Suppressor macrophage treated with lipopolysaccharide for 1 hour (primary cell): ENCODE measurements at places on chromosomes 7 and 10.
A peak's percentile ranks its signal among the peaks of the same experiment; 100 is the strongest.

DNA sequence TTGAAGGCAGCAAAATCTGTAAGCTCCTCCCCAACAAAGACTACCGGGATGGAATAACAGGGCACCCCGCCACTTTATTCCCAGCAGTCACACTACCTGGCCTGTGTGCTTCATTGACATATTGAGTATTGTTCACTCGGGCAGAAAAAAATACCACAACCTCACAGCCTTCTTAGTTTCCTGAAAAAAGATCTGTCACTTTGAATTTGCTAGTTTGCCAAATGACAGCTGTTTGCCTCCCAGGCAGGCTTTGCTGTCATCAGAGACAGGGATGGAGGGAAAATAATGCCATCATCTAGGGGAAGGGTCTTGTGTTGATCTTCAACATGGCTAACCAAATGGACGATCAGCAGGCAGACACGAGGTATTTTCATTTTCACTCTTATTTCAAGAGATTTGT, 26.9 kb downstream of the BMPER start:
- DNase-seq: no peak

- peak; percentile 50 for DNase-seq
Observed at GRCh38 chr7:27168265-27168947, 3.1 kb upstream of the HOXA9 start.

- DNase-seq: no peak
Observed at GRCh38 chr7:47901542-47901941, 46.7 kb downstream of the PKD1L1 start.

- DNase-seq: peak; percentile 78
Observed at GRCh38 chr7:75639071-75639885, 99.5 kb downstream of the HIP1 start.

- no peak for DNase-seq
Observed at GRCh38 chr10:47049056-47049851, 138.0 kb downstream of the PTPN20 start.

GRCh38 chr10:118499186-118499585, 96.3 kb downstream of the PRLHR start:
- DNase-seq: no peak

DNA sequence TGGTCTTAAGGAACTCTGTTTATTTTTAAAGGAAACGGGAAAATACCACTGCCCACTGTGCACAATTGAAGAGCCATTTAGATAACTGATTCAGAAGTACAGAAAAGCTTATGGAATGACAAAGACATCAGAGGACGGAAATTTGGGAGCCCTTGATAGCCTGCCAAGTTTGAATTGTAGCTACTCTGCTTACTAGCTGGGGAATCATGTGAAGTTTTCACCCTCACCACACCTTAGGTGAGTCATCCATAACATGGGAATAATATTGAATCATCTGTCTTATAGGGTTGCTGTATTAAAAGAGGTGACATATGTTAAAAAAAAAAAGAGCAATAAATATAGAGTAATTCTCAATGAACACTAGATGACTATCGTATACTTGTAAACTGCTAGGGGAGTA, 1104.2 kb downstream of the GATA3 start:
- no peak for DNase-seq

GRCh38 chr10:112124866-112125265, 58.7 kb downstream of the GPAM start:
- no peak for DNase-seq

GRCh38 chr7:128352636-128353035, 8.9 kb downstream of the PRRT4 start:
- no peak for DNase-seq

- DNase-seq: no peak
Observed at GRCh38 chr7:114789871-114790311, 132.0 kb upstream of the MDFIC start.

DNA sequence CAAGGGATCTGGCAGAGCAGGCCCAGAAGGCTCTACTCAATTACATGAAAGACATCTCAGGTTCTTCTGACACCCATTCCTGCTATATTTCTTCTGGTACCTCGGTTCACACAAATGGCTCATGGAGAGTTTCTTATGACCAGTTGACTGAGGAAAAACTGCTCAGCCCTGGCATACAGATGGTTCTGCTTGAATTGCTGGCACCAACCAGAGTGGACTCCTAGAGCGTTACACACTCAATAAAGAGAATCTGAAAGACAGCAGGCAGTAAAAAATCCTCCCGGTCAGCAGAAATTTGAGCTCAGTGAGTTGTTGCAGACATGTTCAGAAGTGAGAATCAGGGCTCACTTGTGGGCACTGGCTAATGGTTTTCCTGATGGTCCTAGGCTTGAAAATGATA, 434.4 kb downstream of the TCERG1L start:
- no peak for DNase-seq

DNA sequence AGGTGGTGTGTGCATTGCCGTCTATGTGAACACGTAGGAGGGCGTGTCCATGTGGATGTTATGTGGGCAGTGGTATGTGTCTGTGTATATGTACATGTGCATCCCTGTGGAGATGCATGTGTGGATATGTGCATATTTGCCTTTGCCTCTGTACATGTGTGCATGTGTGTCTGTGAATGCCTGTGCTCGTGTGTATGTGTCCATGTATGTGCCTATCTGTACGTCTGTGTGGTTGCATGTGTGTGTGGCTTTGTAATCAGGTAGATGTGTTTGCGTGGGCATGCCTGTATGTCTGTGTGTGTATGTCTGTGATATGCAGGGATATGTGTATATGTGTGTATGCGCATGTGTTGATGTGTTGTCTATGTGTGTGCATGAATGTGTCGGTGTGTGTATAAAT, 19.7 kb downstream of the ADCY1 start:
- no peak for DNase-seq

GRCh38 chr7:56074371-56074791, 10.3 kb downstream of the SUMF2 start:
- peak; percentile 90 for DNase-seq

GRCh38 chr10:133167693-133168616, 7.9 kb downstream of the KNDC1 start:
- DNase-seq: no peak

GRCh38 chr10:111148025-111148424, 71.2 kb downstream of the ADRA2A start:
- no peak for DNase-seq

DNA sequence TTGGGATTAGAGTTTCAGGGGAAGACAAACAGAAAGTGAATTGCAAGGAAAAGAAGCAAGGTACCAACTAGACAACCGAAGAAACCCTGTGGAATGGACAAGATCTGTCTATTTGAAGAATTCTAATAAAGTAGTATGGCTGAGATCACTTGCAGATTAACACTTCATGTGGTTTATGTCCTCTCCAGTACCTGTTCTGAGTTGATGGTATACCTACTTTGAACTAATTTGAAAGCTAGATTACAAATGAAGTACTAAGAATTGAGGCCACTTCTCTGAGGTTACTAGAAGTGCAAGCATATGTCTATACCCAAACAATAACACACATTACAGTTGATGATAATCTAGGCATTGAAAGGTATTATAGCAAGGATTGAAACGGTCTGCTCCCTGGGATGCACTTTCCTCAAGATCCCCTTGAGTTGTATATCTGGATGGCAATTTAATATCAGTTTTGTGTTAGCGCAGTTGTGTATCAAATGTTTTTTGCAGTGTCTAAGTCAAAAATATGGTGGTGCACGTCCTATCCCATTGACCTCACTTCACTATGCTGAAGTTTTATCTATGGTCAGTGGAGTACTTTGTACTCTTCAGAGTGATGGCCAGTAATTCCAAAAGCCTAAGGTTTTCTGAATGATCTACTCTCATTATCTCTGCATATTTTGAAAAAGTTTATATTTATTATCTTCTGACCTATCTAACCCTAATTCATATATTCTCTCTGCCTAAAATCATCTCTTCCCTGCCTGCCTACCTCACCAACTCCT, 25.9 kb downstream of the ZNF277 start:
- DNase-seq: no peak

- DNase-seq: no peak
Observed at GRCh38 chr10:11328264-11329061, 283.0 kb downstream of the USP6NL start.

DNA sequence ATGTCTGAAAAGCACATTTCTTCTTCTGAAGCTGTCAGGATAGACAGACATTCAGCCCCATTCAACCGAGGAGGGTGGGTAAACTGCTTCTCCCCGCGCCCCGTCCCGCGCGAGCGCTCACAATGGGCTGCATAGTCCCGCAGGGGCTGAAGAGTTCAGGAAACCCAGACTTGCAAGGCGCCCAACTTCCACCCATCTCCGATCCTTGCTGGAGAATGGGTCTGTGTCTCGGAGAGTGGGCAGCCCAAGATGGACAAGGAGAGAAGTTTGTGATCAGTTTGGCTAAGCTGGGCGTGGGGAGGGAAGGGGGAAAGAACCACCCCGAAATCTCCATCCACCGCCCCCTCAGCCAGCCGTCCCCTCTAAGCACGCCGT, 686 bp downstream of the AASS start:
- peak; percentile 3 for DNase-seq

- DNase-seq: no peak
Observed at GRCh38 chr7:80641548-80641947, 3.1 kb downstream of the CD36 start.

DNA sequence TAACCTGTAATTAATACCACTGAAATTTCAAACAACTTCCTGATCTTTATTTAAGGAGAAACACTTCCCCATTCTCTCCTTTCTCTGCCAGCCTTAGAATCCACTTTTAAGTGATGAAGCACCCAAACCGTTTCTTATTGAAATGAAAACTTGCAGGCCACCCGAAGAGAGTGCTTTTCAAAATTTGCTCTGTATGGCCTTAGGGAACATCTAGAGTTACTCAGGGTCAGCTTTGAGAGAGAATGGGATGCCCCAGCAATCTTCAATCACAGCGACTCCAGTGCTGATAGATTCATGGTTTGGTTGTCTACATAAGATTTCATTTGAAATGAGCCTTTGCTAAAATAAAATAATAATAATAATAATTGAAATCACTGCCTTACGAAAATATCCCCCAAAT, 323.1 kb downstream of the PCLO start:
- DNase-seq: no peak

DNA sequence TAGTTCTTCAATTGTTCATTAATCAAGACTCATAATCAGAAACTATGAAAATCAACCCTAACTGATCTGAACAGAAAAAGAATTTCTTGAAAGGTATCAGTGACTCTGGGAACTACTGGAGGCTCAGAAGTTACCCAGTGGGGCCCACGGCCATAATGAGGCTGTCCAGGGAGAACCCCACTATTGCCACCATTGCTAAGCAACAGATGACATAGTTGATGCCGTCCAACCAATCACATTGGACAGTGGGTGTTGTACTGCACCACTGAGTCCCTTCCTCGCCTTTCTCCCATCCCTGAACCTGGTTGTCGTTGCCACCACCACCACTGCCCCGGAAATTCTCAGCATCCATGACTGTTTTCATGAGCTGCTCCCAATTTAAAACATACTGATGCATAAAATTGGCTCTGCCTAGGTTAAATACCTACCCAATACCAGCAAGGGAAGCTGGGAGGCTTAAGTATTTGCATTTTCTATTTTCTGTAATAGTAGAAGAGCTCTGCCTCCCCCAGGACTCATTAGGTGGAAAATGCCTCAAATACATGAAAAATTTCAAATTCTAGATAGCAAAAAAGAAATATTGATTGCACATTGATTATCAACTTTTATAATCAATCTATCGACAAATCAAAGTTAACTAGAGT, 26.7 kb upstream of the USP6NL start:
- DNase-seq: no peak

- no peak for DNase-seq
Observed at GRCh38 chr10:79394664-79395063, 47.4 kb downstream of the PPIF start.

DNA sequence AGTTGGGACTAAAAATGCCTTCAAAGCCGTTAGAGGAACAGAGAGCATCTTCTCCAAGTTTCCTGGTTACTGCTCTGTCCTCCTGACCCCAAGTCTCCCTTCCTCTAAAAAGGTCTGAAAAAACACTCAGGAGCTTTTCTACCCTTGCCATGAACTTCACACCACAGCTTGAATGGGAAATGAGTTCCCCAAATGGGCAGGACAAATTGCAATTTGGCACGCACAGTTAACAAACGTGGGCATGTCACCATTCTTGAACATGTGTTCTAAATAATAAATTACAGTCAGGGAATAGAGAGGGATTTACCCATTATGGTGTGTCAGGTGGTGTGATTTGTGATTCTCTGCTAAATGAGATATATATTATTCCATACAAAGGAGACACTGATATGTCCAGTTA, 91.2 kb upstream of the WNT16 start:
- no peak for DNase-seq

DNA sequence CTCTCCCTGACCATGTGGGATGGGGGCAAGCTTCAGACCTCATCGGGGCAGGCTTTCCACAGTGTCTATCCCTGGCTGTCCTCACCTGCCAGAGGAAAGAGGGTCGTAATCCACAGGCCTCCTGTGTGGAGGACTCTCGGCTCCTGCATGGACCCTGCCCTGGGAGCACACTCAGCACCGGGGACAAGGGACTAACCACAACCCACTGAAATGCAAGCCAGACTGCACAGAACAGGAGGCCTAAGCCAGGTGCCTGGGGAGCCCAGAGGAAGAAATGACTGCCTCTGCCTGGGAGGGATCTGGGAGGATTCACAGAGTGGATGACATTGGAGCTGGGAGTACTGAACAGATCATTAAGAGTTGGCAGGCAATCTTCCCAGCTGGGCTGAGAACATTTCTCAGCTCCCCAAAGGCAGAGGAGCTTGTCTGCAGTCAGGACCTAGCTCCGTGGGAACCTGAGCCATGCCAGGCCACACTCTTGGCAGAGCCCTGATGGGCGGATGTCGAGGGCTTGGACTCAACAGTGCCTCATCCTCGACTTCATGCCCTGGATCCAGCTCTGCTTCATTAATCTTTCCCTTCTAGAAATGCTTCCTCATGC, 213.4 kb downstream of the USP6NL start:
- DNase-seq: no peak

- DNase-seq: no peak
Observed at GRCh38 chr10:89992575-89992974, 291.2 kb downstream of the KIF20B start.

DNA sequence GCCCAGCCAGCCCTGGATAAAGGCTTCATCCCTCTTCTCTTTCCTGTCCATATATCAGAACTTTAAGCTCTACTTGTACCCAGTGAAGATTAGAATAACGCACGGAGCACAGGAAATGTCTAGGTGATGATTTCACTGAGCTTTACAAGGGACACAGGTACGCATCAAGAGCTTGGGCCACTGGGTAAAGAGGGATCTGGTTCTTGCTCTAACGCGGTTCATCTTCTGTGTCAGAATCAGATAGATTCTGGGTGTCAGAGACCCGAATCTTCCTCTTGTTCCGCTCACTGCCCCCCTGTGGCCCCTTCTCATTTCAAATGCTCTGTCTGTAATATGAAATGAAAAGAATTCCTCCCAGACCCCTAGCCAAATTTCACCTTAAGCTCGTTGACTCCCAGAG, 24.7 kb downstream of the IL2RA start:
- DNase-seq: no peak

- DNase-seq: no peak
Observed at GRCh38 chr7:78703391-78703790, 750.1 kb downstream of the MAGI2 start.

- DNase-seq: peak; percentile 3
Observed at GRCh38 chr10:29926693-29927048, 132.7 kb downstream of the JCAD start.
